ENCODE measurements at places on chromosomes 6 and 20.

DNA sequence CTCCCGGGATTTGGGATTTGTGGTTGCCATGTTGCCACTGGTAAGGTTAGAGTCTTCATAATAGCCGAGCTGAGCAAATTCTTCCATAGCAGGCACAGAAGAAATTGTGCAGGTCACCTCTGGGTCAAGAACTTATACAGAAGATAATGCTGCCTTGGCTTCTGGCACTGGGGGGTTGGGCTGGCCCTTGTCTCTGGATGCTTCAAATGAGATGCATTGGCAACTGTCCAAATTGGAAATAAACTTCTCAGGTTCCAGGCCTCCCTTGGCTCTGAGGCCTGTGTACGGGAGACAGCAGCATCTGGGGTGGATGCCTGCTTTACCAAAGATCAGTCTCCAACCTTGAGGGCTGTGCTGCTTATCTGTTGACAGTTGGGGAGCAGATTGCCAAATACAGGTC is 26.2 kb downstream of the MYO6 start:
- peak; percentile 45 for DNase-seq

- no peak for DNase-seq
These were observed 2.1 kb downstream of the FOXP4 start for GRCh38 chr6:41548098-41548840.

- peak; percentile 72 for DNase-seq
These were observed 1.5 kb upstream of the PHIP start for GRCh38 chr6:79079561-79080041.

GRCh38 chr6:25956226-25956625 is 6.4 kb upstream of the TRIM38 start:
- no peak for DNase-seq

DNA sequence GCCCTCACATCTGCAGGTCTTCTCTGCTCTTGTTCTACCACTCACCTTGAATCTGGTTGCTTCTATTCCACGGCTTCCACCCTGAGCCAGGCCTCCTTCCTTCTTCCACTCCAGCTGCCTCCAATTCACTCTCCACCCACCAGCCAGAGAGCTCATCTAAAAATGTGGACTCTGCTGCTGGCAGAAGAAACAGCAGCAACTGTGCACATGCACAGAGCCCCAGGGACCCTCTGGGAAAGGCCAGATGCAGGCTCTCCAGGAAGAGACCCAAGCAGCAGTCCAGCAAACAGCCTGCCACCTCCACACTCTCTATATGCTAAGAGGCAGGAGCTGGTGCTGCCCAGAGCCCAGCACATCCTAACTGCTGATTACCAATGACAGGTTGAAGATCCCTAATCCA is 162.6 kb upstream of the TOP1 start:
- DNase-seq = no peak

GRCh38 chr20:47421076-47421475 is 64.6 kb upstream of the ZMYND8 start:
- DNase-seq = no peak

GRCh38 chr6:150685860-150686259 is 86.2 kb downstream of the PLEKHG1 start:
- DNase-seq = peak; percentile 68

DNA sequence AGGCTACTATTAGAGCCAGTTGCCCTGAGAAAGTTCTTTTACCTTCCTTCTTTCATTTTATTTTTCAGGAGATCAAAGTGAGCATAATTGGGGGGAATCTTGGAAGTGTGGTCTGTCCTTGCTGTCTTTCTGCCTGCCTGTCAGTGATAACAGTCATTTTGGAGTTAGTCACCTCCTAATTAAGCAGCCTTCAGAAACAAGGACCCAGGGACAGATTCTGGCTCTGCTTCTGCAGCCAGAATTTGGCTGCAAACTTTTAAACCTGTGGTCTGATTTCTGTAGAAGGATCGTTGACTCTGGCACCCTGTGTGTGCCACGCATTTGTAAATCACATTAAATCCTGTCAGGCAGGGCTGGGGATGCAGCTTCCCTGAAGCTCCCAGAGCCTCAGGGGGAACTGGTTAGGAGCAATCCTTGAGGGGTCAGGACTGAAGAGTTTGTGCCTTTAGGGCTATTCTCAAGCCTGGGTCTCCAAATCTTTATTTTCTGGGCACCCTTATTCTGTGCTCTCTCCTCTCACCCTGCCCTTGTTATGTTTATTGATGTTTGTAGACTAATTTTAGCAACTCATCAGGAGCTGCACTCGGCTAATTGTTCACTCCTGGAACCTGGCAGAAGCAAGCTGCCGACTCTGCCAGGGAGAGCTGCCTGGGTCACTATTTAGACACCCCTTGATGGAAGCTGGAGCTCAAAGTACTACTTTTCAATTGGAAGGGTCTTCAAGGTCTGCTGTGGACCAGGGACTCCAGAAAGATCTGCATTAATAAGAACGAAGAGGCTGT is 6.8 kb downstream of the NOX3 start:
- no peak for DNase-seq

- peak; percentile 92 for DNase-seq
These were observed at the start of gene SLC35B2 for GRCh38 chr6:44257025-44257752. Gene SLC35B2 (minus strand): TSS chr6:44257528. CDS start chr6:44257410, 118 bp downstream.

DNA sequence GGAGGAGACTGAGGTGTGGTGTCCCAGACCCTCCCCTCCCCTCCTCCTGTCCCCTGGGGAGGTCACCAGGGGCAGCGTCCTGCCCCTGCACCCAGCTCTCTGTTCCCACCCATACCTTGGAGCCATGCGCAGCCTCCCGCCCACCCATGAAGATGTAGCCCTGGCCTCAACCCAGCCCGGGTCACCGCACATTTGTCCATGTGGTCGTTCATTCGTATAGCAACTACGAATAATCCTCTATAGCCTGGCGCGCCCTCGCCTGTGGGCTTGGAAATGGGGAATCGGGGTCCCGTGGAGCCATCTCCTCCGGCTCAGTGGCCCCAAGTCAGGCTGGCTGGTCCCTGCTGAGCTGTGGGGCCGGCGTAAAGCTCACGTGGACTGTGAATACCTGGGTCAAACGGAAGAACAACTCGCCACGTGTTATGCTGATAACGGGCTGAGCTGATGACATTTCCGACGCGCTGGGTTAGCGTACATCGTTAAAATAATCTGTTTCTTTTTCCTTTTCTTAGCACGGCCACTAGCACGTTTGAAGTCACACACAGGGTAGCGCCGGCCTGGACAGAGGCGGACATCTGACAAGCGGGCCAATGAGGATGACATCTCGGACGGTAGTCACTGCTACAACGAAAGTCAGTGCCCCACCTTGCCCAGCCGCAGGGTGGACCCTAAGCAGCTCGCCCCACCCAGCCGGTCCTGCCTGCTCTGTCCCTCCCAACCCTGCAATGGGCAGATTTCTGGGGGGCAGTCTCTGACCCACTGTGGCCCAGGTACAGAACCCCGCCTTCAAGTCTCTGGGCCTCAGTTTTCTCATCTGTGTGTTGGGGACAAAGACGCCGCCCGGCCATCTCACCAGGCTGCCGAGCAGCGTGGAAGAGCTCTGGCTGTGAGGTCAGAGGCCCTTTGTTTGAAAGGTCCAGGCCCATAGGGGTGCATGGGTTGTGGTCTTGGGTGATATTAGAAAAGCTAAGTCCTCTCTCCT is 19.8 kb upstream of the RBBP8NL start:
- no peak for DNase-seq

DNA sequence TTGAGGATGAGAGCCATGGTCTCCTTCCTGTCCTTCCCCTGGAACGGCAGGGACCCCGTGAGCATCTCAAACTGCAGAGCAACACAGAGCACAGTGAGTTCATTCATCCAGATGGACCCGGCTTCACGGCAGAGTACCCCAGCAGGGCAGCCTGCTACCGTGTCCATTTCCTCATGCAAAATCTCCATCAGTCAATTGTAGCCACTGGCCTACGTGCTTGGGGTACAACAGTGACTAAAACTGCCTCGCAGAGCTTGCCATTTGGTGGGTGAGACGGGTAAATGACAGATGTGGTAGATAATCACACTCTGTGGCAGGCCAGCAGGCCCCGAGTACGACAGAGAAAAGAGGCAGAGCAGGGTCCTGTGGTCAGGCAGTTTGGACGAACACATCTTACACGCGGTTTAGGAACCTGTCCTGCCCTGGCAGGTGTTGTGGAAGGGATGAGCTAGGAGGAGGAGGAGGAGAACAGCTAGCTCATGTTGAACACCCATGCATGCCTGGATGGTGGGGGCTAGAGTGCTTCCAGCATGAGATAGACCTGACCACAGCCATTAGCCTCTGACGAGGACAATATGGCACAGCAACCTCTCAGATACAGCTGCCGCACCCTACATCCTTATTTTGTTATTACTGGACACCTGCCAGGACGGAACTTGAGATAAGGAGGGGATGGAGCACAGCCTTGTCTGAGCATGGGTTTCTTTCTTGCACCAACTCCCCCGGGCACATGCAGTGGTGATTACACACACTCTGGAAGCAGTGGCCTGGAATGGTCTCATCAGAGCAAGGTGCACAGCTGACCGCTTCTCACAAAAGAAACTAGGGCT is 95.6 kb downstream of the RAMACL start:
- peak; percentile 63 for DNase-seq

DNA sequence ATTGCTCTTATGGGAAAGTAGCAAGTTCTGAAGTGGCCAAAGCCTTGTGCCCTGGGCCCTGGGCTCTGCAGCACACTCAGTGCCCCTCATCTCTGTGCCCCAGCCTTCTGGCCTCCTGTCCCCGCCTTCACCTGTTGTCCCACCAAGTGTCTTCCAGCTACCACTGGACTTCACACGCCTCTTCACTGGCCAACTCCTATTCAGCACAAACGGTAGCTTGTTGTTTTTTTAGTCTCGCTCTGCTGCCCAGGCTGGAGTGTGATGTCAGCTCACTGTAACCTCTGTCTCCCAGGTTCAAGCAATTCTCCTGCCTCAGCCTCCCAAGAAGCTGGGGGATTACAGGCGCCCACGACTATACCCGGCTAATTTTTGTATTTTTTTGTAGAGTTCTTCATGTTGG is 4.8 kb downstream of the CCHCR1 start:
- DNase-seq = no peak

DNA sequence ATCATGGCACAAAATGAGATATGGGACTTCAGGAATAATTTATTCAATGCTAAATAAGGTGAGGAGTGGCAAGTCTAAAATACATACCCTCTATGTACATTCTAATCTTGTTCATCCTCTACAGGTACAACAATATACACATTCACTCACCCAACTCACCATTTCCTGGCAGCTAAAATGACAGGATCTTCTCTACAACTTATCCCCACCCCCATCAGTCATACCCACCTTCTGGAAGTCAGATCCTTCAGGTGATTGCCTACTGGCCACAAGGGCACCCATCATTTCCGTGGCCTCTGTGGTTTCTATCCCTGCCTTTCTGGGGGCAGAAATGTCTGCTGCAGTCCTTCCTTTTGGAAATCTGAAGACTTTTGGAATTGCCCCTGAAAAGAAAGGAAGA is 22.8 kb upstream of the CRIP3 start:
- DNase-seq = no peak

DNA sequence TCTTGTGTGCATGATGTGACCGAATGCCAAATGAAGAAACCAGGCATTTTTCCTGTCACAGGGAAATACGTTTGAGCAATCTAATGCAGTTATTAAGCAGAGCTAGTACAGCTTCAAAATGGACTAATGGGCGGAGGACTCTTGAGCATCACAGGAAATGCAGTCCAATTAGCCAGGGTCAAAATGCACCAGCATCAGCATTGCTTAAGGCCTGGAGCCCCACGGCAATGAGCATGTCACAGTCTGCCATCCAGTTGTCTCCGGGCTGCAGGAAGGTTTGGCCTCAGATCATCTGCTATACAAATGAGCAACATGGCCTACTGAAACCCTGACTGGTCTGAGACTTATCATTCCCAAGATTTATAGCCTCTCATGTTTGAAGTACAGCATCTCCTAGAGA is 652.1 kb upstream of the SLC35B3 start:
- no peak for DNase-seq

GRCh38 chr6:7050004-7050403 is 57.8 kb upstream of the RREB1 start:
- DNase-seq = peak; percentile 59

DNA sequence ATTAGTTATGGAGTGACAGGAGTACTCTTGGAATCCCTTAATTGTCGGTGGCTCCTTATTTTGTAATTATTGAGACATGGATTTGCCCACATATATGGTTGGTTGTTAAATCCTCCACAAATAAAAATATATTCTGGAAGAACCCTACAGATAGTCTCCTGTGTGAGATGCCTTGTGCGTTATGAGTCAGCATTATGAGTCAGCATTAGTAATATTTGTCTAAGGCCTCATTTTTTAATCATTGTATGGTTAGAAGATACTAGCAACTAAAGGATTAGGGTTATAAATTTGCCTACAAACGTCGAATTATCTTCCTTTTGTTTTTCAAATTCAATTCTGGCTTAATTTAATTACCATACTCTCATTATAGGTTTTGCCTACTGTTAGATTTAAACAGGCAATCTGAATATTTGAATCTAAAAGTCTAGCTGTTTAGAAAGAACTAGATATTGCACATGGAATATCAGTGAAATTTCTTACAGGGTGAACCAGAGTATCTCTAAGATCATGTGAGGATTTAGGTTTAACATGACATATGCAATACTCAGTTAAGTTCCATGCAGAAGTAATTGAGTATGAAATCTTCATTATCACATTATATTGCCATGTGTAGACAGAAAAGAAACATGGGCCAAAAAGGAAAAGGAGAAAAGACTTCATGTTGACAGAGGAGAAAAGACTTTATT is 5.9 kb downstream of the C6orf58 start:
- DNase-seq = no peak

DNA sequence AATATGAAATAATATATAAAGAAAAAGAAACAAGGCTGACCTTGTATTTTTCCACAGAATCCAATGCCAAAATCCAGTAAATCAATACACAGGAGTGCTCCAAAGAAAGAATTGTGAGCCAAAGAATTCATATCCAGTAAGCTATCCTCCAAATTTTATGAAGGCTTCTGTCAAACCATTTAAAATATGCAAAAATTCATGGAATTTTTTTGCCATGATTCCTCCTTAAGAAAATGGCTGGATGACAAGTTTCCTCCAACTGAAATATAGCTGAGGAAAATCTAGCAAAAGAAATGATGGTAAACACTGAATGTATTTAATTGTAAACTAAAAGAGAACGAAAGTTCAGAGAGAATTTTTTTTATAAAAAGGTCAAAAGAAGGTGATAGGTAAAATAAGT is 290.3 kb downstream of the UBE3D start:
- DNase-seq = no peak

DNA sequence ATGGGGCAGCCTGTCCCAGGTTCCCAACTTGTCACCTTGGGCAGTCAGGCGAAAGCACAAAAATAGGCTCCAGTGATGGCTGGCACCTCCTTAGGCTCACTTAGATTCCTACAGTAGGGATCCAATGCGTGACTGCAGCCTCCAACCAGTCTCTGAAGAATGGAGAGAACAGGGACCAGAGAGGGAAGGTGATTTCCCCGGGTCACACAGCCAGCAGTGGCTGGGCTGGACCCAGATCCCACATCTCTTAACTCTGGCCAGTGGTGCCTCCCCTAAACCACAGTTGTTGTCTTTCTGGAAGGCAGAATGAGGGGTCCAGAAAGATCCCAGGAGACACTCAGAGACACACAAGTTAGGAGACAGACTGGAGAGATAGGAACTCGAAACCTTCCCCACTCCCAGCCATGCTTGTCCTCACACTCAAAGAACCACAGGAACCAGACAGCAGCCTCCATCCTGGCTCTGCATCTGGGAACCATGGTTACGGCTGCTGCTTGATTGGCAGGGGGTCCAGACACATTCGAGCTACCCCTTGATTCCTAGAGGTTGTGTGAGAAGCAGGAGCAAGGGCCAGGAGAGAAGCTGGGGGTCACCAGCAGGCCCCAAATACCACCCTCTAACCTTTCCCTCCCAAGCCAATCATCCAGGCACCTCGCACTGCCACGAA is 33.1 kb upstream of the SIRPA start:
- no peak for DNase-seq
